Dorsolateral prefrontal cortex (tissue), 122 donors: ENCODE measurements at places on chromosomes 1 and 21. TPM values are rescaled to one million over a fixed set of nuclear protein-coding genes. Genes with fewer than 3 reads are reported as not detected.

- DNase-seq = peak; percentile 65
These were observed at the start of gene SLC45A3 for GRCh38 chr1:205680073-205680851. Gene SLC45A3 (minus strand): TSS chr1:205680509. CDS start chr1:205664656, 15,853 bp downstream.

Gene GJA4
- 3.8 TPM for total RNA-seq

Gene PERM1
- not detected for total RNA-seq

GRCh38 chr1:93471911-93472310 lies 24.0 kb downstream of the FNBP1L start:
- DNase-seq = no peak

DNA sequence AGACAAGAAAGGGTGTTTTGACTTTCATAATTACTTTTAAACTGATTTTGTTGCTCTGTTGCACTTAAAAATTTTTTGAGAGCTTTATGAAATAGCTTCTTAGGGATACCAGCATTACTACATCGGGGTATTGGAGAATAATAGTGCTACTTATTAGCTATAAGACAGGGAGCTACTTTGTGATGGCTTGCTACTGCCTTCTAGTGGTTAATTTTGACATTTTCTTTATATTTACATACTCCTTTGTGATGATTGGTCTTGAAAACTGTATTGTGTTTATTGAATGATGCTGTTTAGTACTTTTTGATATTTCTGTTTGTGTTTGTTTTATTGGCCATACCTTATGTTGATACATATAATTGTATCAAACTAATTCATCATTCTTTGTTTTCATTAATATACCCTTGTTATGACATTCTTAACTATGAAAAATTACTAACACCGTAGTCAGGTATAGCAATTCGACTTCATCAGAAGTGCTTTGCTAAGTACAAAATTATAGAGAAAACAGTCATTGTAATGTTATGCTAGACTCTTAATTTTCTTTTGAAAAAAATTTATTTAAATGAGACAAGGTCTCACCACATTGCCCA lies 85.5 kb downstream of the CLIC4 start:
- no peak for DNase-seq

DNA sequence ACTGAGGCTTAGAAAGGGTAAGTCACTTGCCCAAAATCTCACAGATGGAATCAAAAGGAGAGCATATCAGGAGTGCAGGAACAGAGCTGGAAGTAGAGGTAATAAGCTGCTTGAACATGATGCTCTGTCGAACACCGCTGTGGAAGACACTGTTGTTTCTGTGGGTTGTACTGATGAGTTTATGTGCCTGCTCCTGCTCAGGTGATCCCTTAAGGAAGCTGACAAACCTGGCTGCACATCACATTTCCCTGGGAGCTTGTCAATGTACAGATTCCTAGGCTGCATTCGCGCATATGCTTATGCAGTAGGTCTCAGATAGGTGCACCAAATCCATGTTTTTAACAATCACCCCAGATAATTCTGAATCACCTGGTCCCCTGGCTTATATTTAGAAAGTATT lies 79.7 kb downstream of the ZNF326 start:
- DNase-seq = no peak

DNA sequence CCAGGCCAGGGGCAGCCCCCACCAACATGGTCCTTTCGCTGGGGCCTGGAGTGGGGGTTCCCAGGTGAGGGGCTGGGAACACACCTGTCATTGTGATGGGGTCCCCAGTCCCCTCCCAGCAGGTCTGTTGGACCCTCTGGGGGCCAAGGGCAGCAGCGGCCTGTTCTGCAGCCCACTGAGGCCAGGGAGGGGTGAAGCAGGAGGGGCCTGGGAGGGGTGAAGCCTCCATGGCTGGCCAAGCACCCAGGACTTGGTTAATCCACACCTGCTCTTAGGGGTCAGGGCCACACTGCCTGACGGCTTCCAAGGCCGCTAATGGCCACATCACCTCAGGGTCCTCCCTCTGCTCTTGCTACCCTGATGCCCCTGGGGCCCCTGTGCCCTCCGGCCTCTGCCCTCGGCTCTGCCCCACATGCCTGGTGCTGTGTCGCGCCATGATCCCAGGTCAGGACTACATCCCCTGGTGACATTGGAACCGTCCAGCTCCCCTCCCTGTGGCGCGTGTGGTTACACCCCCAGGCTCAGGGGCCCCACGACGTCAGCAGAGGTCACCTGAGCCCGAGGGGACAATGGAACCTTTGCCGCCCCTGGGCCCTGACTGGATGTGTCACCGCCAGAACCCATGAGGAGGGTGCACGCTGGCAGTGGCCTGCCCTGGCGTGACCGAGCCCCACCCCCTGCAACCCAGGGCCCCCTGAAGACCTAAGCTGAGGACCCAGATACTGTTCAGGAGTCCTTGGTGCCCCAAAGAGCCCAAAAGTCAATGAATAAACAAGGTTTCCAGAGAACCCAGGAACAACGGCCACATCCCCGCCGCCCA lies 7.0 kb downstream of the TNFRSF18 start:
- peak; percentile 40 for DNase-seq

Gene C1orf105
- not detected for total RNA-seq

GRCh38 chr1:43686801-43687200 lies 20.5 kb upstream of the ST3GAL3 start:
- DNase-seq = no peak

DNA sequence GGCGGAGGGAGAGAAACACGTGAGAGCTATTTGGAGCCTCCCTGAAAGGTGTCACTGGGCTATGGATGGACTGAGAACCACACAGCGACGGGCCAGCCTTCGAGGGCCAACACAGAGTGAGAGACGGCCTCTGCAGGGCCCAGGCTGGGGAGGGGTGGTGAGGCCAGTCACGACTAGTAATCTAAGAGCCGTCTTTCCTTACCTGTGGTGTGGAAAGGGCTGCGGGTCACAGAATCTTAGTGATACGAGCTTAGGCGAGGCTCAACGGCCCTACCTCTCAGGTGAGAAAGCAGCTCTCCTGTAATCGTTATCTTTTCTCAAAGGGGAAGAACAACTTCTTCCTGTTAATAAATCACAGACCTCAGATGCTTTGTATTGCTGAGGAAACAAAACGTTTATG lies 33.4 kb upstream of the COX20 start:
- no peak for DNase-seq
